ENCODE measurements at places on chromosomes 3 and 15. TPM values are rescaled to one million over a fixed set of nuclear protein-coding genes. Genes with fewer than 3 reads are reported as not detected.
A peak's percentile ranks its signal among the peaks of the same experiment; 100 is the strongest.

GRCh38 chr3:12509466-12509865 lies 25.2 kb downstream of the TSEN2 start:
- ATAC-seq, result no peak

DNA sequence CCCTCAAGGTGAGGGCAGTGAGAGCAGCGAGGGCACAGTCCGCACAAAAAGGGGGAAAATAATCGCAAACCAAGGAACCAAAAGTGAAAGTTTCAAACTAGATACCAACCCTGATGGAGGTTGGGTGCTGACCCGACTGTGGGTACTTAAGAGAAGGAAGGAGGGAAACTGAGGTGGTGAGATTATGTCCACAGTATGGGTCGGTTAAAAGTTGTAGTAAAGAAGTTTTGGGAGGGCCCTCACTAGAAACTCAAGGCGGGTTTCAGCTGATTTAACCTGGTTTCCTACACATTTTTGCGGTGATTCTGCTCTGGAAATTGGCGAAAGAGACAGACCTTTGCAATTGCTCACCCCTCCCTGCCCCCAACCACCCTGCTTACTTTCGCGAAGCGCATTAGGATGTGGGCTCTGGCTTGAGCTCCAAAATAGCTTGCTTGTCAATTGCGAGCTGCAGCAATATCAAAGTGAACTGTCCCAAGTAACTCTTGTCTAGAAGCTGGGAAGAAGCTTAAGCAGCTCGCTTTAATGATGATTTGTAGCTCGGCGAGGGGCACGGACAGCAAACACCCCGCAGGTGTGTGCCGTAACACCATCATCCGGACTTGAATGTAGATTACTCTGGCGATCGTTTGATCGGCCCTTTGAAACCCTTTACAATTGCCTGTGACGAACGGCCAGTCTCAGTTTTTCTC lies 15.8 kb downstream of the SOX2 start:
- no peak for ATAC-seq

- ATAC-seq, result no peak
Observed at GRCh38 chr15:95975212-95975611, 355.3 kb upstream of the NR2F2 start.

DNA sequence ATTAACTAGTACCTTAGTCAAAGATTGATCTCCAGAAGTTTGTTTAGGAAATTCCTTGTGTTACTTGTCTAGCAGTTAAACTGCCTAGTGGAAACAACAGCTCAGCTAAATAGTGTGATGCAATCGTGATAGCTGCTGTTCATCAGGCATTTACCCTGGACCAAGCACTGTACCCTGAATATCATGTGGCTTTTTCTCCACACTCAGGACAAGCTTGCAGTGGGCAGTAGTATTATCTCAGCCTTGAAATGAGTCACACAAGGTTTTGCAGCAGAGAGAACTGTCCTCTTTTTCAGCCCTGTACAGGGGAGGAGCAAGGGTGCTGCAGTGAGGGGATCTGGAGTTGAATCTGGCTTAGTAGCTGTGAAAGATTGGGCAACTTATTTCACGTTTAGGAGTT lies 208.4 kb downstream of the TP63 start:
- ATAC-seq, result no peak

- no peak for ATAC-seq
Observed at GRCh38 chr3:103112273-103112672, 677.5 kb downstream of the ZPLD1 start.

DNA sequence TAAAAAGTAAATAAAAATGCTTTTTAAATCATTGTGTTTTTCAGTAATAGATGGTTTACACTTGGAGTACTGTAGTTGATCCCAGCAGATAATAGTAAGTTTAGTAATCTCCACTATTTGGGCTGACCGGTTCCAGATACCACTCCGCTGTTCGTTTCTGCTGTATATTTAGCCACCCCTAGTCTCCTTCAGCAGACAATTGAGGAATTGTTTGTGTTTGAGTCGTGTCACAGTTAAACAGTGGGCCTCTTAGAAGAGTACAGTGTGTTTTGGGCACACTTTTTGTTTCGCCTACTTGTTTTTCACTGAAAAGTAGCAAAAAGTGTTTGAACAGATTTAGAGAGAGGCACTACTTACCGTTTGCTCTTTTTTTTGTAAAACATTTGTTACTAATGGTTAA lies 33.2 kb downstream of the PAK2 start:
- ATAC-seq, result no peak

GRCh38 chr3:59914251-59914650 lies 864.4 kb upstream of the CFAP20DC start:
- ATAC-seq, result no peak

GRCh38 chr15:30046430-30046829 lies 36.3 kb upstream of the GOLGA8J start:
- no peak for ATAC-seq

DNA sequence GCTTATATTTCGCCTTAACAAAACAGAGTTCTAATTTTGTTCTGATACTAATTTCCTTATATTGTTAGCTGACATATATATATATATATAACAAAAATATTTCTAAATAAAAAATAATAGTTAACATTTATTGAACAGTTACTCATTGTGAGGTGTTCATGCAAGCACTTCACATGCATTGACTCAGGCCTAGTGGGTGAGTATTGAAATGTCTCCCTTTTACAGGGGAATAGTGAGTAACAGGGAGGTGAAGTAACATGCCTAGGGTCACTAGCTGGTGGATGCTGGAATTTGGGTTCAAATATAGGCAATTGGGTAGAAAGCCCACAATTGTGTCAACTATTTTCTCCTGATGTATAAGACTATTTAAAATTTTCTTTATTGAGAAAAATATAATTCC lies 102.6 kb upstream of the ZPLD1 start:
- no peak for ATAC-seq

DNA sequence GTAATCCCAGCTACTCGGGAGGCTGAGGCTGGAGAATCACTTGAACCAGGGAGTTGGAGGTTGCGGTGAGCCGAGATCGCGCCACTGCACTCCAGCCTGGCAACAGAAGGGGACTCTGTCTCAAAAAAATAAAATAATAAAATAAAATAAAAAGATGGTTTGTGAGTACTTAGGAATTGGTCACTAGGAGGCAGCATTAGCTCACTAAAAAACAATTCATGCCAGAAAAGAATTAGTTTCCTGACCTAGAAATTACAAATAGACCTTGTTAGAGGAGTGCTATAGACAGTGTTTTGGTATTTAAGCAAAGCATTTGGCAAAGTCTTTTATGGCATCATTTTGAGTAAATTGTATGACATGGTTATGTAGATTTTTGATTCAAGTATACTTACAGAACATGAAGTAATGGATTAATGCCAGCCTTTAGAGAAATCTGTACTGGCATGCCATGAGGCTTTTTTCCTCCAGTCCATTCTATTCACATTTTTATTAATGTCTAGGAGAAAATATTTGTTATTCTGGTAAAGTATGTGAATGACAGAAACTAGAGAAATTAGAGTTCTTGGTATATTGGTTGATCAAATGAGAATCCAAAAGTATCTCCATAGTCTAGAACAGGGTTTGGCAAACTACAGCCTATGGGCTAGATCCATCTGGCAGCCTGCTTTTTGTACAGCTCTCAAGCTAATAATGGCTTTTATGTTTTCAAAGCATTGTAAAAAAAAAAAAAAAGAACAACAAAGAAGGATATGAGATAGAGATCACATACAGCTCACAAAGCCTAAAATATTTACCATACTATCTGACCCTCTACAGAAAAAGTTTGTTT lies 81.6 kb downstream of the LRRC49 start:
- ATAC-seq, result no peak

DNA sequence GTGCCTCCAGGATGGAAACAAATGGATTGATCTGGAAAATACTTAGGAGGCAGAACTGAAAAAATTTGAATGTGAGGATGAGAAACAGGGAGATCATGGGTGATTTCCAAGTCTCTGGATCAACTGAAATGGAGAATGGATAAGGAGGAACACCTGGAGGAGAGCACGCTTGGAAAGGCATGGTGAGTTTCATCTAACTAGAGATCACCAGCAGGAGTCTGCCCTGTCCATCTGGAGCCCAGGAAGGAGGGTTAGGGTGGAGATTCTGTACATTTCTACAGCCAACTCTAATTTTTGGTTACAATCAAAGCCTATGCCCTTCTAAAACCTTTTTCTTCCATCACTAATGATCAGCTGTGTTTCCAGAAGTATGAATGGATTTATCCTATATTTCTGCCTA lies 995.9 kb upstream of the CFAP20DC start:
- ATAC-seq, result no peak

DNA sequence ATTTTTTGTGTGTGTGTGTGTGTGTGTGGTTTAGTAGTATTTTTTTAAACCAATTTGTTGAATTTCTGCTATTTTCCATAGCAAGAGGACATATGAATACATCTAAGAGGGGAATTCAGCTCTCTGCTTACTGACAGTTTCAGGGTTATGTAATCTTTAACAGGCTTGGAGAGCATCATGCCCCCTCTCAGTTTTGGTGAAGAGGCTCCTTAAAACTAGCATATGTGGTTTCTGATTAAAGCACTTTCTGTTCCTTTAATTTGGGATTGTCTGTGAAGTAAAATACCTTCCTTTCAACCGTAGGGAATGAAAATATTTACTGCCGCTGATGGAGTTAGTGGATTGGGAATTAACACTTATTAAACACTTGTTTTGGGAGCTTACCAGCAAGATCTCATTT lies 19.4 kb upstream of the NFKBIZ start:
- no peak for ATAC-seq

GRCh38 chr3:195153653-195154052 lies 117.3 kb downstream of the XXYLT1 start:
- no peak for ATAC-seq

GRCh38 chr15:70486451-70487386 lies 276.6 kb downstream of the UACA start:
- ATAC-seq, result peak; percentile 52

GRCh38 chr15:45701108-45701507 lies 66.3 kb downstream of the SQOR start:
- ATAC-seq, result no peak

GRCh38 chr15:69414701-69415167 lies 585 bp downstream of the KIF23 start:
- peak; percentile 72 for ATAC-seq

DNA sequence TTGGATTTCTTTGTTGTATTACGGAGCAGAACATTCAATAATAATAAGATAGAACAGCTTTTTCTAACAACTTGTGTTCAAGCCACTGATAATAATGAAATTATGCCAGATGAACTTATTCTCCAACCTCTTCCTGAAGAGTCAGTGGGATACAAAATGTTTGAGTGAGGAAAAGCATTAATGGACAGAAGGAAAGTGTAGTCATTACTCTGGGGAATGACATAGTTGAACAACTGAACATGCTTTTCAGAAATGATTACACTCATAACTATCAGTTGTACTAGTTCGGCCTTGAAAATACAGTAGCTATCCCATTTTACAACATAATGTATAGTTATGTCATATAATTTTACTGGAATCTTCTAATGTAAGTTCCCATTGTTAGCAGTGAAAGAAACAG lies 55.9 kb downstream of the ALCAM start:
- ATAC-seq, result no peak

DNA sequence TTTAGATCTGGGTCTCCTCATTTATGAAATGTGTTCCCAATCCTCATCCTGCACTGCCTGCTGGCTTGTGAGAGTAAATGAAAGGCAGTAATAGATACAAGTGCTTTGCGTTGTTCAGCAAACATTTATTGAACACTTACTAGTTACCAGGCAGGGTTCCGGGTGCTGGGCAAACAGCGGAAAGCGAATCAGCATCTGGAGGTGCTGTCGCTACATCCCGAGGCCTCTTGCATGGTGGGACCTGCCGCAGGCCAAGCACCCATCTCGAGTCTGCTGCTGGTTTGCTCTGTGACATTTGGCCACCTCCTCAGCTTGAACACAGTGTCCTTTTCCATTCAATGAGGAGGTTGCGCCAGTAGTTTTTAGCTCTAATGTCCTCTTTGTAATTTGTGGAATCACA lies 24.8 kb downstream of the TRAK1 start:
- ATAC-seq, result no peak

DNA sequence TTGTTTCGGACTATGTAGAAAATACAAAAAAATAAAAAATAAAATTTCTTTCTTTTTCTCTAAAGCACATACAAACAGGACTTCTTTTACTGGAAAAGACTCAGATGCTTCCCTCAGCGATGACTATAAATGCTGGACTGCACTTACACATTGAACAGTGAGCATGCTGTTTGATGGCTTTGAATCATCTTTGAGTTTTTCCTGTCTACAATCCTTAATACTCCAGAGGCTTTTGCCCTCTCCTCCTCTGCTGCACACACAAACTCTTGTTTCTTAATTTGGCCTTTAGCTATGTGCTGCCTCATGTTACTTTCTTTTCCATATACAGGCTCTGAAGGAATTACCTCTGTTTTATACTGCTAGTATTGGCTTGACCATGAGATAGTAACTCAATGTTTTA lies 575.1 kb downstream of the EPHA3 start:
- no peak for ATAC-seq

DNA sequence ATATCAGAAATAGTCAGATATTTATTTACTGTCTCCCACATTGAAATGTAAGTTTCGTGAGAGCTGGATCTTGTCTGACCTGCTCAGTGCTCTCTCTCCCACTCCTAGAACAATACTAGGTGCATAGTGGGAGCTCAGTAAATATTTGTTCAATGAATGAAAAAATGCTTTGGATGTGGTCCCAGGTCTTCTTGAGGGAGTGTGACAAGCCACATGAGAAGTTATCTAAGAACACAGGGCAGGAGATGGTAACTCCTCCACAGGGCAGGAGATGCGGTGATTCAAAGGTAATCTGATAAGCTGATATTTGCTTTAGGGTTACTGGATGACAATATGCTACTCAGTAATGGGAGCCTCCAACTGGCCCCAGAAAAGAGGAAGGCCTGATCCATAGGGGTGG lies 25.8 kb upstream of the PLA2G4E start:
- ATAC-seq, result no peak

GRCh38 chr3:118505784-118506183 lies 528.9 kb downstream of the IGSF11 start:
- no peak for ATAC-seq

DNA sequence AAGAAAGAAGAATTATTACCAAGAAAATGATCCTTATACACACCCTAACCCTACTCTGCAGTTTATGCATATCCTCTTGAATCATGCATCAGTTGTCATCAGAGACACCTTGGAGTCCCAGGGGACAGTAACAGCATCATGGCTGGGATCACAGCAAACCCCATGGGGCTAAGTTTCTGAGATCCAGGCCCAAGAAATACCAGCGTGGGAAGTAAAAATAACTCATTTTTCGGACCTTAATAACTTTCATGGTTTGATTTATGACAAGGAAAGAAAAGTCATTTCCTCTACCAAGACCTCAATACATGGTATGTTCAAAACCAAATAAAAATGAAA lies 38.8 kb upstream of the B3GNT5 start:
- ATAC-seq, result no peak

Gene SCN5A
- total RNA-seq, result 1.7 TPM

Gene BOC
- total RNA-seq, result 83.8 TPM

Gene C3orf22
- total RNA-seq, result not detected

Gene SPESP1
- total RNA-seq, result 5.9 TPM

Gene DUOX1
- total RNA-seq, result 1.5 TPM

Gene RAB6B
- 16.1 TPM for total RNA-seq

Gene SLITRK3
- total RNA-seq, result 12.7 TPM

Gene ZNF502
- total RNA-seq, result 5.0 TPM

Gene NRG4
- not detected for total RNA-seq

Gene PATL2
- total RNA-seq, result 1.1 TPM

Gene DNAJA4
- 9.9 TPM for total RNA-seq
